ENCODE measurements at places on chromosomes 7 and 10.

DNA sequence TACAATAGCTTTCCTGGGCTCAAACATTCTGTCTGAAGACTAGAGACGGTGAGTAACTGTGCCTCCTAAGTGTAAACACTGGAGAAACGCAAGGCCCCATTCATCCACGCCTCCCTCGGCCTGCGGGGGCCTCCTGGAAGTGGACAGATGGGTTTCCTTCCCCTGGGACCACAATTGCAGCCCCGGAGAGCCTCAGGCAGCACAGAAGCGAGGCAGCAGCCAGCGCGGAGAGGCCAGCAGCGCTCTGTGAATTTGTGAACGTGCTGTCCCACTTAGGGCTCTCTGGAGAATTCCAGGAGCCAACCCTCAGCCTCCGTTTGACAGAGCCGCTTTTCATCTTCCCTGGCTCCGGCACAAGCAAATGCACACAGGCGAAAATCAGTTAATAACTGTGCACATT, 23.2 kb upstream of the CALN1 start:
- no peak for DNase-seq

GRCh38 chr10:128443925-128444518, 317.8 kb upstream of the MKI67 start:
- no peak for DNase-seq

GRCh38 chr7:138625849-138626230, 75.3 kb downstream of the SVOPL start:
- DNase-seq, result no peak

- DNase-seq, result no peak
Measured at GRCh38 chr7:51340029-51340838, 23.6 kb upstream of the COBL start.

DNA sequence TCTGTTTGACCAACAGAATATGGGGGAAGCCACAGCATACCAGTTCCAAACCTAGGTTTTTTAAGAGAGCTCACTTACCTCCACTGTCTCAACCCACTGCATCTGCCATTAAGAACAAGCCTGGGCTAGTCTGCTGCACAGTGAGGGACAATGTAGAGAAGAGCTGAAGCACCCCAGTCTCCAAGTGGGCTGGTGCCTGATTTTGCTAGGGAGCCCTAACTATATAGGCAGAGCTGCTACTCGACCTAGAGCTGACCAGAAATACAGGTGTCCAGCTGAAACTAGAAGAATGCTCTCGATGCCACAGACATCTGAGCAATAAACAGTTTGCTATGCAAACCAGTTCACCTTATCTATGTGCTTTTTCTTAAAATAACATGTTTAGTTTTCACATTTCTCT, 106.9 kb upstream of the BET1 start:
- DNase-seq, result no peak

Data from effector CD4-positive, alpha-beta T cell (primary cell).